ENCODE measurements at places on chromosomes 1 and 21.

GRCh38 chr1:230403442-230403841, 22.7 kb downstream of the PGBD5 start:
- no peak for DNase-seq

GRCh38 chr1:226109829-226110248, 47.3 kb downstream of the H3-3A start:
- peak; percentile 67 for DNase-seq

GRCh38 chr21:35924714-35925301, 135.5 kb downstream of the SETD4 start:
- no peak for DNase-seq

DNA sequence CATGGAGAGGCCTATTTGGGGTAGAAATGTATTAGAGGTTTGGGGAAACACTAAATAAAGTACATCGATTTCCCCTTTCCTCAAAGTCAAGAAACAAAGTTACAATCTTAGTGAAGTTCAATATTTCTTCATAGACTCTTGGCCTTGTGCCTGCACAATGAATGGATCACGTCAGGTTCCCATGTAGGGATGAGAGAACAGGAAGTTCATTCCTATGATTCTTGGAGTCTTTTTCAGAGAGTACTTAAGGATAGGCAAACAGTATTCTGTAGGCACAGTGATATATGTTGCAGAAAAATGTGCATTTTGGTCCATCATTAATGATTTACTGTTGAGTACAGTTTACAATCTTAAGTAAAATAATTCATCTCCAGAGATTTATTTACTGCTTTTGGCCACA, 275.5 kb downstream of the RGS7 start:
- no peak for DNase-seq

DNA sequence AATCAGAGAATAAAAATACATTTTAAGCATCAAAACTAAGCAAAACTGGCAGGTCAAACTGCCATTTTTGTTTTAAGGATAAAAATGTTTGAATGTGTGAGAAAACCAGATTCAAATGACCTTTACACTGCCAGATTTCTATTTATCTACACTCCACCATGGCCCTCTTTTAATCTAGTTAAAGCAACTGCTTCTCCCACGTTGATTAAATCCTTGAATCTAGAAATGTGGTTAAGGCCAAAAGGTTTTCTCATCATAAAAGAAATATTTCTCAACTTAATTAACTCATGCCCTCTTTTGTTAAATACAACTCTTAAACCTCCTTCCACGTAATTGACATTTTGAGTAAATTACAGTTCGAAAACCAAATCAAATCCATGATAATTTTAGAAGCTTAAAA, 15.0 kb downstream of the EGLN1 start:
- no peak for DNase-seq

GRCh38 chr1:171250263-171250662, 2.0 kb downstream of the FMO1 start:
- DNase-seq = no peak

GRCh38 chr1:233905416-233906051, 1.1 kb downstream of the SLC35F3 start:
- no peak for DNase-seq

DNA sequence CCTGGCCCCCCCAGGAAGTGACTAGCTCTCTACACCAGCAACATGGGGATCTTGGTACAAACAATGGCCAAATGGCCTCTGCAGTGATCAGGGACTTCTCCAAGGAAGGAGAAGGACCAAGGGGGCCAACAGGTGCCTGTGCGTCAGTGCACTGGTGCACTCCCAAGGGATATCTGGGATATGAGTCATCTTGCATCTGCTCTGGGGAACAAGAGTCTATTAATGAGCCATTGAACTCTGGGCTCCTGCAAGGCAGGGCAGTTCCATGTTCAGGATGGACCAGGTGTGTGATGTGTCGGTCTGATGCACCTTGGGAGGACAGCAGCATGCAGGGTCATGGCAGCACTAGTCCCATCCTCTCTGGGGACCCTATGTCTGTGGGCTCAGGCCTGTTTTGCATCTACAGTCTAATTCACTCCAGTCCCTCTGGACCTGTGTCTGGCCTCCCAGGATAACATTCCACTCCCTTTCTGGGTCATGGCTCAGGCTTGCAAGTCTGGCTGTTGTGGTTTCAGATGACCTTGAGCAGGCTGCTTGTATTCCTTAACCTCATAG, 125.3 kb downstream of the TRABD2B start:
- no peak for DNase-seq

DNA sequence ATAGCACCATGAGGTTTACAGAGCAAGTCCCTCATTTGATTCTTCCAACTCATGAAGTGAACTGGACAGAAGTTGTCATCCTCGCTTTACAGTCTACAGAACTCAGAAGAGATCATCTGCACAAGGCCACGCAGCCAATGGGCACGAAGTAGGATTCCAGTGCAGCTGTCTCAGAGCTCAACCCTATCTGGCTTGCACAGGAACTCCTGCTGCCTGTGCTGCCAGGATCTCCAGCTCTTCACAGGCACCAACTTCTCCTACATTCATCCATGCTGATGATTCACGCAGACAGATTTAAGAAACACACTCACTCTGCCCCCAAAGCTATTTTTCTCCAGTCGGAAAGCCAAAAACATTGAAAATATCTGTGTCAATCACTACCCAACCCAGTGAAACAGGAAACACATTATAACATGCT, 157.0 kb downstream of the RERE start:
- no peak for DNase-seq

GRCh38 chr1:244598611-244599010, 54.3 kb upstream of the DESI2 start:
- DNase-seq = no peak

GRCh38 chr1:47407481-47407880, 8.6 kb upstream of the FOXE3 start:
- DNase-seq = no peak

DNA sequence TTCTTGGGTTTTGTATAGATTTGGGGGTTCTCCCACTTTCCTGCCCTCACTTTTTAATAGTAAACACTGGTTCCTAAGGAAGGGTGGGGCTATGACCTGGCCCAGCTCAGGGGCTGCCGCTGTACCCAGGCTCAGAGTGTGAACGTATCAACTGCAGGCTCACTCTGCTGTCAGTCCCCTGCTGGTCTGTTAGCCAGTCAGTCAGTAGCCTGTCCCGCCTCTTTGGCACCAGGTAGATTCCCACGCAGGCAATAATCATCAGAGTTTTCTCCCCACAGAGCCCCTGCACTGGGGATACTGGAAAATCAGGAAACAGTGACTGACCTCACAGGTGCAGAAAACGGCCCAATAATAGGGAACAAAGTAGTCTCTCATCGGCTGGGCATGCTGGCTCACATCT, 15.0 kb upstream of the ALPL start:
- DNase-seq = no peak

All from activated T-helper 1 cell treated with anti-CD3 and anti-CD28 coated beads, Interleukin-2, amount 50 U/mL, for 16 hours (primary cell).